NCI-H1417 treated with DMSO at 0.1 percent for 48 hours (cell line): ENCODE measurements at places on chromosomes 13 and 19.

DNA sequence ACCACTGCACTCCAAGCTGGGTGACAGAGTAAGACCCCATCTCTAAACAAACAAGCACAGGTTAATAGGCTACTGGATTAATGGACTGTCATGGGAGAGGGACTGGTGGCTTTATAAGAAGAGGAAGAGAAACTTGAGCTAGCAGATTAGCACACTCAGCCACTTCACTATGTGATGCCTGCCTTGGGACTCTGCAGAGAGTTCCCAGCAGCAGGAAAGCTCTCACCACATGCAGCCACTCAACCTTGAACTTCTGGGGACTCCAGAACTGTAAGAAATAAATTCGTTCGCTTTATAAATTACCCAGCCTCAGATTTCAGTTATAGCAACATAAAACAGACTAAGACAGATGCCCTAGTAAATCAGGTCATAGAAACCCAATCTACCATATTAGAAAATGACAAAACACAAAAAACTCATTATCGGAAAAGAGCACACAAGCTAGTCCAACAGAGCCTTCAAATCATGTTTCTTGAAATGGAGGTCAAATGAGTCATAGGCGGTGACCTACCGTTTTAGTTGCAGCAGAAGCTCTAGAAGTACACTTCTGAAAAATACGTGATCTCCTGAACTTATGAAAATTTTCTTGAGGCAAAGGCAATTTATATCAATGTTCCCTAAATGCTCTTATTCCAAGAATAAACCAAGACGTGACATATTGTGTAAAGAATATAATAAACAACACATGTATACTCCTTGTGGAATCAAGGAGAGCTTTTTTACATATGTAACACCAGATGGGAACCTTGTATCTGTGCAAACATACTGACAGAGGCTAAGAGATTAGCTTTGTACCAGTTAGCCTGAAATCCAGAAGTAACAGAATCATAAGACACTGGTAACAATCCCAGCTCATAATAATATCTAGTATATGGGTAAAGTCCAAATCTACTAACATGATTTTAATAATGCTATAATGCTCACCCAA is 340.9 kb upstream of the SGCG start:
- no peak for DNase-seq

DNA sequence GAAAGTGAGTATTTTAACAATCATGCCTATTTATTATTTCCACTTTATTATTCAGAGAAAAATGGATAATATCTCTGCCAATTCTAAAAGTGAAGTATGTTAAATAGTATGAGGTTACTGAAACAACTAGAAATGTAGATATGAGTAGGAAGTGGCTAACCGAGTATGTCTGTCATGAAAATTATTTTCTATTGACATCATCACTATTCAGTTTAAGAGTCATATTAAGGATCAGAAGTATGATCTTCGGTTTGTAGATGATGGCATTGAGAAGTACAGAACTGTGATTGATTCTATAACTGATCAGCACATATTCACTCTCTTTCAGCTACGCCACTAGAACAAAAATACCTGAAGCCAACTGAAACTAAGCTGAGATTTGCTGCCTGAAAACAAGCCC is 146.4 kb upstream of the SLITRK5 start:
- no peak for DNase-seq

GRCh38 chr19:42149447-42150202 is 17.4 kb upstream of the POU2F2 start:
- DNase-seq, result no peak

DNA sequence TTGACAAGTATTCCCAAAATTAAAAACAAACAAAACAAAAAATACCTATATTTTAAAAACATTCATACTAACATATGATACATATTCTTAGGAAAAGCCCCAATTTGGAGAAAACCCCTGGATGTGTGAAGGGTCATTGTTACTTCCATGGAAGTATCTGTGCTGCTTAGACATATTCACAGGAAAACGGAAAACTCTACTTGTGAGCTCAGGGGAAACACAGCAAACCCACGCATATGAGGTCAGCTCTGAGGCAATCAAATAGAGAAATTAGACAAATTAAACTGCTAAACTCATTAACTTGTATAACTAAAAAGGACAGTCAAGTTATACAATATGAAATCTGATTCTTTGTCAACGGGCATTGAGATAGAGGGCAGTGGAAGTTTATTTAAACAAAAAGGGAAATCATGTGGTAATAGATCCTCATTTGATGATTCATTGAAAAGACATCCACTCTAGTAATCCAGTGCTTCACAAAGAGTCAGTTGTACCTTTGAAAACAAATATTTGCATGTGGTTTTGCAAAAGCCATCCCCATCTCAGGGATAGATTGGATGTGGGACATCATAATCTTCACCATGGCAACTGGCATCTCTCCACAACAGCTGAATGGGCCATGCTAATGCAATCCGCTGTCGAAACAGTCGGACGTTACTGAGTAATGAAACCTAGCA is 423.4 kb downstream of the ITGBL1 start:
- peak; percentile 54 for DNase-seq

DNA sequence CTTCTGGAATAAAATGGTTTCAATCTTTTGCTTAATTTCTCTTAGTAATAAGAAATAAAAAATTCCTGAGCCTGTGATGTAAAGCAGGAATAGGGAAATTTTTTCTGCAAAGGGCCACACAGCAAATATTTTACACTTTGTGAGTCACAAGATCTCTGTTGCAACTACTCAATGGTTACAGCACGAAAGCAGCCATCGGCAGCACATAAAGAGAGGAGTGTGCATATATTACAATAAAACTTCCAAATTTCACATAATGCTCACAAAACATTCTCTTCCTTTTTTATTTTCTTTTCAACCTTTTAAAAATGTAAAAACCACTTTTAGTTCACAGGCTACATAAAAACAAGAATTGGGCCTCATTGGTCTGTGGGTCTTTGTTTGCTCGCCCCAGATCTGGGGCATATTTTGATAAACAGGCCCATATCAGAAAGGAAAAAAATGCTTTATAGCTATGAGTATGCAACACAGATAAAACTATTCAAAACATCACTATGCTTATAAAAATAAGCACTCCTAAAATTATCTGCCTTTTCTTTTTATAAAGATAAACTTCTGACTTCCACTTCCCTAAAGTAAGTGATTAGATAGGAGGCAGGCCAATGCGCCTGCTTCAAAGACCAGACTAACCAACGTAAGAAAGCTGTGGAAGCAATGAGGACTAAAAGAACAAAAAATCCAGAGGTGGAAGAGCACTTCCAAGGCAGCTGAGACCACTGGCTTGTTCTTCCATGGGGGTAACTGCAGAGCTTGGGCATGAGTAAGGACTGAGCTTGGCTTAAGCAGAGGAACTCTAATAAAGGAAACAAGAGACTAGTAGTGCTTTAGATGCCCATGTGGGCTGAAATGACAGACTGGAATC is 26.5 kb downstream of the MYCBP2 start:
- DNase-seq, result no peak

- DNase-seq, result no peak
Observed at GRCh38 chr13:39099231-39099630, 61.0 kb downstream of the NHLRC3 start.
